NCI-H2081 (cell line): ENCODE measurements at places on chromosomes 2 and 18.

DNA sequence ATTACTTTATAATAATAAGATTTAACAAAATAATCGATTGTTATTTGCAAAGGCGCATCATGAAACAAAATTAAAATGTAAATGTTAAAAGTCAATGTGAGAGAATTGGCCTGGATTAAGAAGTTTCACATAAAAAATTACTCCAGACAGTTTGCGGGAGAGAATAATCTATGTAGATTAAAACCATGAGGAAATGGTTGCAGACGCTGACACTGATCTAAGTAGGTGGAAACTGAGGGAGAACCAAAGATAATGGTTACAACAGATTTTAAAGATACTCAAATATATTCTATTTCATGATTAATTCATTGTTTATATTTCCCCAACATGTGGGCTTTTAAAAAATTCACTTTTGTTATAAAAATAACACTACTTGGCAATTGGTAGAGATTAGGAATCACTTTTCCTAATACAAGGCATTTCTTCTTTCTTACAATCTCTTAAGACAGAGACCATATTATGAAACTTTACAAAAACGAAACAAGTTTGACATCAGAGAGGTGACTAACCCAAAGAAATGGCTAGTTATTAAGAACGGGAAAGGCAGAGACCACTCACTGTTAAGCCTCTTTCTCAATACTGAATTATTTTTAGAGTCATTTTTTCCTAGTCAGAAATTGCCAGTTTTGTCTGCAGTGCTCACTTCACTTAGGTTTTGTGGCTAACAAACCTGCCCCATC, 1.6 kb downstream of the KANSL1L start:
- no peak for DNase-seq

DNA sequence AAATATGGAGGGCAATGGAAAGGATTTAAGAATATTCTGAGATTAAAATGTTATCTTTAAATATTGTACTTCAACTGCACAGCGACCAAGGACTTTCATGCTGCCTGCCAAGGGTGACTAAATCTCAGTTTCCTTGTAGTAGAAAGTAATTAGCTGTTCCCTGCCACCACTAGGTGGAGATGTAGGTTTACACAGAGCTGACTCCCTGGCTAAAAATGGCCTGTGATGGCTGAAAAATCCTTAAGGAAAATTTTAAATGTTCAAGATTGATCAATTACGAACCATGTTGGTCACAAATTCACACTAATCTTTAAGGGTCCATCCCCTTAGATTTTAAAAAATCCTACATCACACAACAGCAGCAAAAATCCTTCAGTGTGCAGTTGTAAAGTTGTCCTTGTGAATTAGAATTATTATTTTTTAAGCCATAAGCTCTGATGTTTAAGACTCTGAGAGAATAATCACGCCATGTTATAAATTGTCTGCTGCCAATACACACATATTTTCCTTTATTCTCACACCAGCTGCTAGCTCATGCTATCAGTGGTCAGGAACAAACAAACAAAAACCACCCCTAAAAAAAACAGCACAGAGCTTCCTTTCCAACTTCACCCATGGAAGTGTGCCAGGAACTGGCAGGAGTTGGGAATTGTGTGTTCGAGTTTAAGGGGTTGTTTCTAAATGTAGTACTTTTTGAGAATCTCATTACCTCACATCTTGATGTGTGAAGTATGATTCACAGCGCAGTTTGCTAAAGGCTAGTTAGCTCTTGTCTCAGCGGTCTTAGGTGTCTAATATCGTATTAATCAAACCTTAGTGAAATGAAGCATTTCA, 399.8 kb downstream of the TMEM182 start:
- DNase-seq, result peak; percentile 42

GRCh38 chr2:84467389-84467788, 8.3 kb upstream of the SUCLG1 start:
- no peak for DNase-seq

GRCh38 chr18:23003289-23003688, 70.2 kb downstream of the RBBP8 start:
- no peak for DNase-seq

DNA sequence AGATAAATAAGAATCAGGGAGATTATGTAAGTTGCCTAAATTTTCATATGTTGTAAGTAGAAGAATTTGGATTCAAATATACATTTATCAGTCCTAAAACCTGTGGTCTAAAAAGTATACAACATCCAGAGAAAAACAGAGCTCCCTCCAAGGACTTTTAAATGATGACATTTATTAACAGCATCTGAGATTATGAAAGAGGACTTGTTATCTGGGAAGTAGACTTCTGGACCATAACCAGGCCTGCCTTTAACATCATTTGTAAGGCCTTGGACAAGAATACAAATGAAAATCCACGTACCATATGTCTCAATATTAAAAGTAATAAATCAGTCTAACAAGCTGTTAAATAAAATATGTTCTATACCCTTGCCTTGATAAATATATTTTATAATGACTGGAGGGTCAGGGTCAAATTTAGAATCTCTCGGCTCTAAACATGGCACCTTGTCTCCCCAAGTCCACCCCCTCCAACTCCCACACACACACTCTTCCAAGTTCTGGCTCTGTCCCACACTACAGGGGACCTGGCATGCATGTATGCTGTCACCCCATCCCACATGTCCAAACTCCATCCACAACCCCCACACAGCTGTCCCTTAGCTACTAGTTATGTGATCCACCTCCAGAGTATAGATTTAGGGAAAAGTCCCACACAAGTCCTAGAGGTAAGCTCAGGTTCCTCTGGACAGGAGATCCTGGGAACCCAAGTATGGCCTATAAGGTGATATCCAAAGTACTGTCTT, 382.6 kb downstream of the CDH2 start:
- no peak for DNase-seq

DNA sequence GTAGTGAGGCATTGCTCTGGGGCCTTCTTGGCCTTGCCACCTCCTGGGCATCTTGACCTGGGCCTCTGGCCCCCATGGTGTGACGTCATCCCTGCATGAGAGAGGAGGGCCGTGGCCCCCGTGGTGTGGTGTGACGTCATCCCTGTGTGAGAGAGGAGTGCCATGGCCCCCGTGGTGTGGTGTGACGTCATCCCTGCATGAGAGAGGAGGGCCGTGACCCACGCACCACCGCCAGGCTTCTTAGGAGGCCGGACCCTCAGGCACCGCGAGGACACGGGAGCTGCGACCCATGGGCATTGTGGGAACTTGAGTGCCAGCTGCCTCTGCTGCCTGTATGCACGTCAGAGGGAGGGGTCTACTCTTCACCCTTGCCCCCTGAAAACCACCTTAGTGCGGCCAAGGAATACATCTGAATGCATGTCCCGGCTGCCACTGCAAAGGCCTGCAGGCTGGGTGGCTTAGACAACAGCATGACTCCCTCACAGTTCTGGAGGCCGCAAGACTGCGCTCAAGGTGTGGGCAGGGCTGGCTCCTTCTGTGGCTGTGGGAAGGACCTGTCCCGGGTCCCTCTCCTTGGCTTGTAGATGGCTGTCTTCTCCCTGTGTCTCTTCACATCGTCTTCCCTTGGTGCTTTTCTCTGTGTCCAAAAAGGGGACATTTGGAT, 20.8 kb upstream of the OTOS start:
- no peak for DNase-seq

GRCh38 chr2:120791962-120792297, 56.3 kb downstream of the GLI2 start:
- DNase-seq, result no peak

GRCh38 chr2:206442474-206442832, 879 bp upstream of the ADAM23 start:
- no peak for DNase-seq

DNA sequence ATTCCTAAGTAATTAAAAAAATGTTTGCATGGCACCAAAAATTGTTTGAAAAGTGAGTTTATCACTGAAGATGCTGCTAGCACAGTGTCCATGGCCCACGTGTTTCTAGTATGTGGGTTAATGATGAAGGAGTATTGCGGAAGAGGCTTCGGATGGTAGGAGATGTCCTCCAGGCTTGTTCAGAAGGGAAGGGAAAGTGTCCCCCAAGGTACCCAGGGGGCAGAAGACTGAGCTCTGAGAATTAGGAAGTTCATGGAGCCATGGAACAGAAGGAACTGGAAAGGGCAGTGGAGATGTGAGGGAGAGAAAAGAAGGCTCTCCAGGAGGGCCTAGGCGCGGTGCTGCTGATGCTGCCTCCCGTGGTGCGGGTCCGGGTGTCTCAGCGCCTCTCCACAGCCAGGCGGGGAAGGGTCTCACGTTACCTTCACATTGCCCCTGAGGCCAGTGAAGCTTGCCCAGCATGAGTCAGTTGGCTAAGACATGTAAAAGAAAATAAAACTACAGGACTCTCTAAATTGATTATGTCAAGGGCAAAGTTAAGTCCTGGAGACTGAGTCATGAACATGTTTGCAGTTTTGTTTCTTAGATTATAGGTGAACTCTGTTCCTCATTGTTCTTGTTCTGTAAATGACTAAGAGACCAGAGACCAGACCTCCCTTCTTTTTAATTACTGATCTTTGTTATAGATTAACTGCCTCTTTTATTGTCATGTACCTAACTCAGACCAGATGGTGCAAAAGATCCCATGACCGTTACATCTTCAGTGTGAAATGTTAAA, 89.0 kb downstream of the MTCL1 start:
- no peak for DNase-seq

- DNase-seq, result no peak
Measured at GRCh38 chr18:32867330-32867729, 94.5 kb upstream of the KLHL14 start.

DNA sequence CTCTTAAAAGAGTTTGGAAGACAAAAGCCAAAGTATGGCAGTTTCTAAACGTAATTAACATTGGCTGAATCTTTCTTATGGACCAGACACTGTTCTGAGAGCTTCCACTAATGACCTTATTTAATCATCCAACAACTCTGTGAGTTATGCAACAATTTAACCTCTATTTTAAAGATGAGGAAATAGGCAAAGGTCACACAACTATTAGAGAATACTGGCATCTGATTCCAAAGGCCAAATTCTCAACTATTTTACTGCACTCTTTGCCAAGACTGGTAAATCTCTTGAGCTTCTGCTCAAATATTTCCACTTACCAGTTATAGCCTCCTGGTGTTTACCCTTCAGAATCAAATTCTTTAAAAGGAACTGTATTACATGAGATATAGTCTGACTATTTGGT, 42.1 kb upstream of the ERMN start:
- DNase-seq, result no peak

DNA sequence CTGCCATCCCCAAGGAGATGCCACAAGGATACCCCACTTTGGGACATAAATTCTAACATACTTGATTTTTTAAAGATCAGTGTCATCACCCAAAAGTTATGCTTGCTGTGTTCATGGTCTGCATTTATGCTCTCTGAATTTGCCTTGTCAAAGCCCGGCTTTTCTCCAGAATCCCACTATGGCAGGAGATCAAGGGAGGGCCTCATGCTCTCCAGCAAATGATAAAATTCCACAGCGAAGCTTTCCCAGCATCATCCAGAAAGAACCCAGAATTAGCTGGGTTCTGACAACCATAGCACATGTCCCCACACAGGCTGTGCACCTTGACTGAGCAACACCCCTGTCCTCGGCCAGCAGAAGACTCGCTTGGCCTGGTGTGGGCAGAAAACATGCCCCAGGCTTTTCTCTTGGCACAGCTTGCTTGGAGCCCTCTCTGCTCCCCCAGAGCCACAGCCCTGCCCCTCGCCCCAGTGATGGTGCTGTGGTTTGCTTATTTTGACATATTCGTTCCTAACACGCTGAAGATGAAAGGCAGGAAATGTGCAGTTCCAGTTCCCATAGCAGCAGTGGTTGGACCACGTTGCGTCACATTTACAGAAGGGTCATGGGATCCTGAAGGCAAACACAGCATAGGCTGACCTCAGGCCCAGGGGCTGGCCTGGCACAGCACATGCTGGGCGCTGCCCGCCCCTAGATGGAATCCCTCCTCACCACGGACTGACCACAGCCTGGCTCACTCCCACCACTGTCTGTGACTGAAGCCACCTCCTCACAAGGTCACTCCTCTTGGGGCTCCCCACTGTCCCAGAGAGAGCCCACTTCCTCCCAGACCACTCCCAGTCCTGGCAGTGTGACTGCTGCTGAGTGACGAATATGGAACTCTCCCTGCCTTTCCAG, 14.1 kb upstream of the CHRNA1 start:
- no peak for DNase-seq

GRCh38 chr2:33317369-33318007, 159.0 kb upstream of the RASGRP3 start:
- DNase-seq, result no peak

DNA sequence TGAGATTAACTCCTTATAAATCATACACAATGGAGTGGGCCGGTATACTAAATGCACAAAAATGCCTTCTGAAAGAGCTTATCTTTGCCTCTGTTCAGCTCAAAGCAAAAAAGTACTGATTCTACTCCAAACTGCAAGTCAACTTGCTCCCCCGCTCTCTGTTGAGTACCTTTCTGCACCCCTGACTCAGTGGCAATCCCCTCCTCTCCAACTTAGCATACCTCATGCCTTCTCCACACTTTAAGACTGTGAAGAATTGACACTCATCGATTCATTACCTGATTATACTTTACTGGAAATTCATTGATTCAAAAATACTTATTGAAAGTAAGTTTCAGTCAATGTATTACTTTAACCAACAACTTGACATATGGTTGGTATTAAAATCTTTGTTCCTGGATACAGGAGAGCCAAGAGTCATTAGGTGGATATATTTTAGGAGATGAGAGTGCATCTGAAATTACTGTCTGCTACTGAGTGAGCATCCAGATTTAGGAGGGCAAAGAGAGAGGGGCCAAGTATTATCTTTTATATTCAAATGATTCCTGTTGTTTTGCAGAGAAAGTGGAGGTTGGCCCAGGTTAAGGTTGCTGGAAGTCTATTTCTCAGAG, 187.7 kb downstream of the ICOS start:
- DNase-seq, result no peak
